Stimulated activated CD4-positive, alpha-beta T cell treated with anti-CD3 and anti-CD28 coated beads, Interleukin-1b, Interleukin-23, amount 100 ng/mL, for 1 hour (primary cell): ENCODE measurements at places on chromosomes 7 and 10.

- DNase-seq = no peak
Observed at GRCh38 chr7:486216-486743, 33.4 kb downstream of the PDGFA start.

- no peak for DNase-seq
Observed at GRCh38 chr10:76945166-76945565, 692.4 kb downstream of the KCNMA1 start.

GRCh38 chr7:26398756-26399509, 107.3 kb downstream of the SNX10 start:
- DNase-seq = no peak

DNA sequence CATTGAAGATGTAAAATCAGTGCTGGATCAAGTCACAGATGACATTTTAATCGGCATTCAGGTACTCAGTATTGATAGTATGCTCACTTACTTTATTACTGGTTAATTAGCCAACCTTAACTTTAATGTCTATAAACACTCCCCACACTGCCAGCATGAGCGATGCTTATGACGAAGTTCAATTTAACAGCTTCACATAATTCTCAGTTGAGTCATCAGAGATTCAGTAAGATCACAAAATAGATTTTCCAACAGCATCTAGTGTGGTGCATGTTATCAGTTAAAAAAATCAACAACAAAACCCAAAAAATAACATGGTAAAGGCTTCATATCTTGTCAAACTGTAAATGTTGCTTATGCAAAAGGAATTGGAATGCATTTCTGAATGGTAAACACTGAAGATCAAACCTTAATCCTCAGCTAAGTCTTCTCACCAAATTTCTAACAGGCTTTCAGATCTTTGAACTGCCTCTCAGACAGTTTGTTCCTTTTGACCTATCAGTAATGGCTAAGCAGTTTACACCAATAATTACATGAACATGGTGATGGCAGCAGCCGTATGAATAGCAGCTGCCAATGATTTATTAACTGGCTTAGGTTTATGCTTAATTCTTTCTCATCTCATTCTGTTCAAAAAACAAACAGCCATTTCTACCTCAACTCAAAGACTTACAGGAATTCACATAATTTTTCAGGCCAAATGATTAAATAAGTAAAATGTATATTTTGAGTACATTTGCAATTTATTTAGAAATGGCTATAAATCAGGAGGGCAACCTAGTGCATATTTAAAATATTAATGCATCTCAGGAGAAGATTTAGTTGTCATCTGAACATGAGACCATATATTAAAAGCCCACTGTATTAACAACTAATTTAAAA, 98.5 kb downstream of the CABCOCO1 start:
- DNase-seq = no peak

DNA sequence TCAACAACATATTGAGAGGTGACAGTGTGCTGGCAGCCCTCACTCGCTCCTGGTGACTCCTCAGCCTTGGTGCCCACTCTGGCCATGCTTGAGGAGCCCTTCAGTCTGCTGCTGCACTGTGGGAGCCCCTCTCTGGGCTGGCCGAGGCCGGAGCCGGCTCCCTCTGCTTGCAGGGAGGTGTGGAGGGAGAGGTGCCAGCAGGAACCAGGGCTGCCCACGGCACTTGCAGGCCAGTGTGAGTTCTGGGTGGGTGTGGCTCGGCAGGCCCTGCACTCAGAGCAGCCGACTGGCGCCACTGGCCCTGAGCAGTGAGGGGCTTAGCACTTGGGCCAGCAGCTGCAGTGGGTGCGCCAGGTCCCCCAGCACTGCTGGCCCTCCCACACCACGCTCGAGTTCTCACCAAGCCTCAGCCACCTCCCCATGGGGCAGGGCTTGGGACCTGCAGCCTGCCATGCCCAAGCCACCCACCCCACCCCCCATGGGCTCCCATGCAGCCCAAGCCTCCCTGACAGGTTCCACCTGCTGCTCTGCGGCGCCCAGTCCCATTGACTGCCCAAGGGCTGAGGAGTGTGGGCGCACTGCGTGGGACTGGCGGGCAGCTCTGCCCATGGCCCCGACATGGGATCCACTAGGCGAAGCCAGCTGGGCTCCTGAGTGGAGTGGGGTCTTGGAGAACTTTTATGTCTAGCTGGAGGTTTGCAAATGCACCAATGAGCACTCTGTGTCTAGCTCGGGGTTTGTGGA, 377.1 kb upstream of the ANKRD30A start:
- DNase-seq = no peak

DNA sequence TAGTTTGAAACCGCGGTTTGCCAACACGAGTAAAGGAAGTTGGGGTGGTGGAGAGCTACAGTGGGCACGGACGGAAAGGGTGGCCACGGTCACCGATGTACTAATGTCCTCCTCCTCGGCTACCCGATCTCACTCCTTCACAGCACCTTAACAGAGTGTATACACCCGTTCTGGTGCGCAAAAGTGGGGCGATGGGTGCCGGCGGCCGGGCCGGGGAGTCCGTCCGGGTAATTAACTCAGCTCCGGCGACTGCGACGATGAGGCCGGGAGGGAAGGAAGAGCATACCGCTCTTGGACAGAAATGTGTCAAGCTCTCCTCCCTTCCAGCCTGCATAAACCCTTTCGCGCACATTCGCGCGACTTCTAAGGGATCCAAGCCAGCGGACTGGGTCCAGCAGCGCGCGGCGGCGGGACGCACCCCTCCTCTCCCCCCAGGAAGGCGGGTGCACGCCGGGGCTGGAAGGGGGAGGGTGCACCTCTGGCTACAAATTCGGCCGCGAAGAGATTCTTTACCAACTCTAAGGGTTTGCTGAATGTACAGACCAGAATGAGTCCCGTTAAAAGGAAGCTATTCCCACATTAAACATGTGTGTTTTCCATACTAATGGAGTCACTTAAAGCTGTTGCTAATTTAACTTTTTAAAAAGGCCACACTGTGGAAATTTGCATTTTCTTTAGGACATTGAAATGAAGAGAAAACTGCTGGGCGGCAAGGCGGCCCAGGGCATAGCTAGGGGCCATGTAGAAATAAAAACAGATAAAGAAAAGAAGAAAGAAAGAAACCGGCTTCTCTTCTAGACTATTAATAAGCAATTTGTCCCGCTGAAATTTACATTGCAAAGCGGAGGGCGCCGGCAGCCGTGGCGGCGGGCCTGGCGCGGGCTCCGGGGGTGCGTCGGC, 6.6 kb upstream of the EBF3 start:
- no peak for DNase-seq

DNA sequence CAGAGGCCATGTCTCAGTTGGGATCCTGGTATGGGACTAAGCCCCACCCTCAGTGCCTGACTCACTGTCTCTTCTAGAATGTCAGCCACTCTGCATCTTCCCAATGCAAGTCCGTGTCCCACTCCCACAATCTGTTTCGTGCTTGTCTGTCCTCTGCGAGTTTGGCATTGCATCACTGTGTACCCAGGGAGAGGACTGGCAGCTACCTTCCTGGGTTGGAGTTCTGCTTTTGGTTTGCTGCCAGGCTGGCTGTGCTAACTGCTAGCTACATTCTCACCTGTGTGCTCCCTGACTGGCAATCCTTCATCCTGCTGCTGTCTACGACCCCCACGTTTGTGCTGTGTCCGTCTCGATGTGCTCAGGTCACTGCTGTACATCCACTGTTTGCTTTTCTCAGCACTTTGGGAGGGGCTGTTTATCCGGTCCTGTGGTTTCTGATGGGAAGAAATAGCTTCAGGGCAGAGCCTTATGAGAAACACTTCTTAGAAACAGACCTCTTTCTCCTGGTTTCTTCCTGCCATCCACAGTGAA, 56.0 kb upstream of the GLI3 start:
- no peak for DNase-seq

GRCh38 chr10:120262857-120263547, 194.0 kb upstream of the PLPP4 start:
- DNase-seq = no peak

DNA sequence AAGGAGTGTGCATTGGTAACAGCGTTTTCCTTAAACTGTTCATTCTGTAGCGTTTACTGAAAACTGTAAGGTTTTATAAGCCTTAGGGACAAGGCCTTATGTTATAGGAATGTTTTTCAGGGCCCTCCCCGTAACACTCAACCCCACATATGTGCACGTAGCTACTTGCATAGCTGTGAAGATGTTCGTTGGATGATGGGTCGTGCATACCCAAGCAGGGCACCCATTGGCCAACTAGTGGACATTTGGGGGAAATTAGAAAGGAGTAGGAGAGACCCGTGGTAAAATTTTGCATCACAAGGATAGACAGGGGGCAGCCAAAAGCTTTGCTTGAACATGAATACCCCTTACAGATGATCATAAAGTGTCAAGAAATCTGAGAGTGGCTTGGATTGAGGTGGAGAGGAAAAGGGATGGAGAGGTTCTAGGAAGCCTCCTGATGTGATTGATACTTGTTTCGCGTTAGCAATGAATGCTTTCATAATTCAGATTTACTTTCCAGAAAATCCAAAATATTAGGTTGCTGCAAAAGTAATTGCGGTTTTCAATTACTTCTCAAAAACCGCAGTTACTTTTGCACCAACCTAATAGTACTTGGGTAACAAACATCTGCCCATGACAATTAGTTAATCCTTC, 878 bp downstream of the SEC61A2 start:
- no peak for DNase-seq

GRCh38 chr10:42953684-42954674, 122.9 kb upstream of the RET start:
- no peak for DNase-seq
